Neural progenitor cell (in vitro differentiated cells): ENCODE measurements at places on chromosomes 7 and 10.

- H3K4me1 ChIP-seq: peaks cover 61% of the 10 kb centered on the region
- peak; percentile 75 for DNase-seq
- H3K27ac ChIP-seq: peak overlapping the region; percentile 77
- H3K36me3 ChIP-seq: no peaks in the 10 kb centered on the region
These were observed 1.2 kb downstream of the FLNC start for GRCh38 chr7:128831178-128831993.

GRCh38 chr7:128266883-128267594, 26.0 kb downstream of the LEP start:
- no peaks in the 10 kb centered on the region for H3K27me3 ChIP-seq
- no peaks in the 10 kb centered on the region for H3K36me3 ChIP-seq
- peak overlapping the region; percentile 25 for H3K4me3 ChIP-seq
- DNase-seq: peak; percentile 73
- peaks cover 21% of the 10 kb centered on the region for H3K4me1 ChIP-seq

- H3K4me3 ChIP-seq: no peak overlapping the region
- H3K27me3 ChIP-seq: no peaks in the 10 kb centered on the region
- no peak for DNase-seq
- no peaks in the 10 kb centered on the region for H3K4me1 ChIP-seq
- H3K27ac ChIP-seq: no peak overlapping the region
These were observed 43.5 kb downstream of the NHLRC2 start for GRCh38 chr10:113897693-113898618.

- no peaks in the 10 kb centered on the region for H3K27me3 ChIP-seq
- H3K4me1 ChIP-seq: no peaks in the 10 kb centered on the region
- DNase-seq: no peak
- H3K36me3 ChIP-seq: no peaks in the 10 kb centered on the region
- no peak overlapping the region for H3K27ac ChIP-seq
These were observed 50.7 kb upstream of the GHITM start for GRCh38 chr10:84088626-84089025.

GRCh38 chr10:8951440-8952089, 897.1 kb downstream of the GATA3 start:
- no peak overlapping the region for H3K27ac ChIP-seq
- no peak for DNase-seq
- H3K4me3 ChIP-seq: no peak overlapping the region
- H3K27me3 ChIP-seq: no peaks in the 10 kb centered on the region

- peak overlapping the region; percentile 44 for H3K4me3 ChIP-seq
- H3K27me3 ChIP-seq: no peaks in the 10 kb centered on the region
- H3K27ac ChIP-seq: peak overlapping the region; percentile 91
- peak; percentile 78 for DNase-seq
- H3K36me3 ChIP-seq: no peaks in the 10 kb centered on the region
- H3K4me1 ChIP-seq: peaks cover 45% of the 10 kb centered on the region
These were observed 312.0 kb upstream of the FZD1 start for GRCh38 chr7:90951986-90952954.

- DNase-seq: no peak
- H3K27me3 ChIP-seq: no peaks in the 10 kb centered on the region
- no peak overlapping the region for H3K27ac ChIP-seq
- no peaks in the 10 kb centered on the region for H3K36me3 ChIP-seq
- H3K4me3 ChIP-seq: no peak overlapping the region
These were observed 308.2 kb downstream of the AUTS2 start for GRCh38 chr7:69906283-69906995.

DNA sequence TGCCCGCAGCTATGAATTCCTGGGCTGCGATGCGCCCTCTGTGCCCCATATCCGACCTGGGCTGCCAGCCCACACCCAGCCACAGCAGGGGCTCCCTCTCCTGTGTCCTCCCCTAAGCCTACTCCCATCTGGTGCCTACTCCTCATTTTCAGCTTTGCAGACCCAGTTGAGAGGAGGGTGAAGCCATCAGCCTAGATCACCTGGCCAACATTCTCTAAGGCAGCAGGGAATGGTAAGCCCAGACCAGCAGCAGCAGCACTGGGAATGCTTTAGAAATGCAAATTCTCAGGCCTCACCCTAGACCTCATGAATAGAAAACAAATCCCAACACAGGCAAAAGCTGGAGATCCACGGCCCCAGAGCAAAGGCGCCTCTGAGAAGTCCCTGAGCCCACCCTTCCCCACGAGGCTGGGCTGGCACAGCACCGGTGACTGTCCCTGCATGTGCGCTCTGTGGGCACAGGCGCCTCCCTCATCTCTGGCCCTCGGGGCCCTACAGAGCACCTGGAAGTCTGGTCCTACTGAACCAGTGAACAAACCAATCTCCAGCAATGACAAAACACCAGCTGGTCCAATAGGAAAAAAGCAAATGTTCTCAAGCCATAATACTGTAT, 161.4 kb downstream of the GFRA1 start:
- no peak overlapping the region for H3K27ac ChIP-seq
- no peaks in the 10 kb centered on the region for H3K27me3 ChIP-seq
- no peak for DNase-seq
- H3K4me3 ChIP-seq: no peak overlapping the region

- H3K4me3 ChIP-seq: no peak overlapping the region
- DNase-seq: no peak
- H3K27me3 ChIP-seq: no peaks in the 10 kb centered on the region
- H3K4me1 ChIP-seq: no peaks in the 10 kb centered on the region
- H3K27ac ChIP-seq: no peak overlapping the region
These were observed 176.2 kb upstream of the SHH start for GRCh38 chr7:155988416-155988815.

DNA sequence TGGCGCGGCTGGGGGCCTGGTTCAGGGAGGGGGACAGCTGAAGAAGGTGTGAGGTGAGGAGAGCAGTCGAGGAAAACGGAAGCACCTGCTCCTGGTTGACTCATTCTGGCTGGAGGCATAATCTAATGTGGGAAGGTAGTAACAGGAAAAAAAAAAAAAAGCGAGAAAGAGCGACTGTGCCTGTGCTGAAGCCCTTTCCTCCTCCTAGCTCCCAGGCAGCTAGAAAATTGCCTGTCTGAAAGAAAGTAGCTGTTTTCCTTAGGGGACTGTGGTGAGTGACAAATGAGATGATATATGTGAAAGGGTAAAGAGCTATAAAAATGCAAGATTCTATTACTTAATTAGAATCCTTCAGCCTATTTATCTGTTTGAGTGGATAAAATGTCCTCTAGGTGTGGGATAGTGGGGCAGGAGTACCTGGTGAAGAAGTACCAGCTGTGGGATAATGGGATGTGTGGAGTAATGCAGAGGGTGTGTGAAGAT, 4.9 kb upstream of the MEST start:
- no peaks in the 10 kb centered on the region for H3K36me3 ChIP-seq
- no peak for DNase-seq
- H3K27ac ChIP-seq: no peak overlapping the region
- no peaks in the 10 kb centered on the region for H3K27me3 ChIP-seq

GRCh38 chr10:44281662-44282061, 103.2 kb downstream of the CXCL12 start:
- peaks cover 3% of the 10 kb centered on the region for H3K4me1 ChIP-seq
- H3K27me3 ChIP-seq: no peaks in the 10 kb centered on the region
- no peaks in the 10 kb centered on the region for H3K36me3 ChIP-seq
- no peak overlapping the region for H3K4me3 ChIP-seq
- no peak overlapping the region for H3K27ac ChIP-seq

GRCh38 chr7:140390466-140391190, 7.7 kb downstream of the SLC37A3 start:
- no peak overlapping the region for H3K4me3 ChIP-seq
- H3K27ac ChIP-seq: no peak overlapping the region
- no peaks in the 10 kb centered on the region for H3K4me1 ChIP-seq
- H3K36me3 ChIP-seq: no peaks in the 10 kb centered on the region
- DNase-seq: no peak

DNA sequence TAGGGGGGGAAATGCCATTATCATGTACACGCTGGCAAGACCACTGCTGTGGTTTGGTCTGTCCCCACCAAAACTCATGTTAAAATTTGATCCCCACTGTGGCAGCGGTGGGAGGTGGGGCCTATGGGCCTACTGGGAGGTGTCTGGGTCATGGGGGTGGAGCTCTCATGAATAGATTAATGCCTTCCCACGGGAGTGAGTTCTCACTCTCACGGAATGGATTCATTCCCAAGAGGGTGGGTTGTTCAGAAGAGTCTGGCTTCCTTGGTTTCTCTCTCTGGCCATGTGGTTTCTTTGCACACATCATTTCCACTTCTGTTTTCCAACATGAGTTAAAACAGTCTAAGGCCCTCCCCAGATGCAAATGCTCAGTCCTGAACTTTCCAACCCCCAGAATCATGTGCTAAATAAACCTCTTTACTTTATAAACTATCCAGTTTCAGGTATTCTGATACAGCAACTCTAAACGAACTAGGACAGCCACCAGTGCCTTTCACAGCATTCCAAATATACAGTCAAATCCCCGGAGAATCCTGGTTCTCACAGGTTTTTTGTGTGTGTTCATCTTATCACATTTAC, 44.3 kb downstream of the SMURF1 start:
- no peak for DNase-seq
- no peak overlapping the region for H3K4me3 ChIP-seq
- H3K4me1 ChIP-seq: no peaks in the 10 kb centered on the region
- H3K36me3 ChIP-seq: no peaks in the 10 kb centered on the region
- H3K27me3 ChIP-seq: no peaks in the 10 kb centered on the region
- H3K27ac ChIP-seq: no peak overlapping the region

- H3K4me3 ChIP-seq: no peak overlapping the region
- H3K36me3 ChIP-seq: no peaks in the 10 kb centered on the region
- H3K27ac ChIP-seq: no peak overlapping the region
- H3K4me1 ChIP-seq: no peaks in the 10 kb centered on the region
- no peak for DNase-seq
These were observed 48.0 kb upstream of the CAMK2B start for GRCh38 chr7:44373418-44373740.

DNA sequence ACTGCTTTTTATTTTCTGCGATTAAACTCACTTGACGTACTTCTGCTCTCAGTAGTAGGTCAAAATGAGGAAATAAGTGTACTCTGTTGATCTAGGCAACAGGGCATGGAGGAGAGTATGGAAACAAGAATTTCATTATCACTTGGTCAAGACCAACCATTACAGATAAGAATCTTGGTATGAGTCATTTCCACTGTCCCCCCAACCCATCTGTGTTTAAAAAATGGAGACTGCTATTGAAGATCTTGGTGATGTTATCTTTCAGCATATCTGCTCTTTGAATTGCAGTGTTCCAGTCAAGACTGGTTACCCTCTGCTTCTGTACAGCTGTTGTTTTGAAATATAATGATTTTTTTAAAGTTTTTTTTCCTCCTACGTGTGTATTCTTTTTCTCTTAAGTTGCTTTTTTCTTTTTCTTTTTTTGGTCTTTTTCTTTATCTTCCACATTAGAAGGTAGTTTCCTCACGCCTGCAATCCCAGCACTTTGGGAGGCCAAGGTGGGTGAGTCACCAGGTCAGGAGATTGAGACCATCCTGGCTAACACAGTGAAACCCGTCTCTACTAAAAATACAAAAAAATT, 11.7 kb downstream of the STAM start:
- H3K27me3 ChIP-seq: no peaks in the 10 kb centered on the region
- no peak for DNase-seq
- H3K4me1 ChIP-seq: peaks cover 4% of the 10 kb centered on the region
- H3K27ac ChIP-seq: no peak overlapping the region
- no peak overlapping the region for H3K4me3 ChIP-seq
- H3K36me3 ChIP-seq: peaks cover 16% of the 10 kb centered on the region

- H3K27ac ChIP-seq: no peak overlapping the region
- peaks cover 3% of the 10 kb centered on the region for H3K27me3 ChIP-seq
- peaks cover 66% of the 10 kb centered on the region for H3K4me1 ChIP-seq
These were observed 433.6 kb upstream of the GALNT17 start for GRCh38 chr7:70698219-70698832.

GRCh38 chr7:151431768-151432311, 8.1 kb downstream of the CRYGN start:
- H3K4me3 ChIP-seq: no peak overlapping the region
- H3K4me1 ChIP-seq: peaks cover 30% of the 10 kb centered on the region
- DNase-seq: no peak
- H3K36me3 ChIP-seq: no peaks in the 10 kb centered on the region
- H3K27ac ChIP-seq: no peak overlapping the region
- no peaks in the 10 kb centered on the region for H3K27me3 ChIP-seq

DNA sequence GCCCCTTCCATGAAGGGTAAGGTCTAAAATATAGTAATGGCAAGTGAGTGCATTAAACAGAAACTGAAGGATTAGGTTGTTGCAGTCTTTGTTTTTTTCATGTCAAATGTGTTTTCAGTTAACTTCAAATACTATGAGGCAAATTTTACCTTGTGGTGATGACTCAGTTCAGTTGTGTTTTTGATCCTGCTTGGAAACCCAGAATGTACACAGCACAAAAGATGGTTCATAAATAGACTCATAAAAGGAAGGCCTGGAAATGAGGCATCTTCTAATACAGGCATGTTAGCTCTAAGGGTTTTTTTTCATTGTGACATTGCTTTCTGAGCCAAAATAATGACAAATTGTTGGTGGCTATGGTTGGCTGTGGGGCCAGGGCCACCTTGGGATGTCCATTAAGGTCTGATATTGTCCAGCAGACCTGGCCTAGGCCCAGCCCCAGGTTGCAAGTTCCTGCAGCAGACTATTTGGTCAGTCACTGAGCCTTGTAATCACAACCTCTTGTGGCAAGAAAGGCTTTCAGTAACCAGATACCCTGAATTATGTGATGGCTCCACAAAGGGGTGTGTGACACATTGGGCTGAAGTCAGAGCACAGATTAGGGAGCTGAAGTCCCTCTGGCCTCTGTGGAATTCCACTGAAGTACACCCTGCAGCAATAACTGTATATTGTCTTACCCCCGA, 69.0 kb upstream of the SAMD8 start:
- no peak overlapping the region for H3K27ac ChIP-seq
- no peak for DNase-seq

DNA sequence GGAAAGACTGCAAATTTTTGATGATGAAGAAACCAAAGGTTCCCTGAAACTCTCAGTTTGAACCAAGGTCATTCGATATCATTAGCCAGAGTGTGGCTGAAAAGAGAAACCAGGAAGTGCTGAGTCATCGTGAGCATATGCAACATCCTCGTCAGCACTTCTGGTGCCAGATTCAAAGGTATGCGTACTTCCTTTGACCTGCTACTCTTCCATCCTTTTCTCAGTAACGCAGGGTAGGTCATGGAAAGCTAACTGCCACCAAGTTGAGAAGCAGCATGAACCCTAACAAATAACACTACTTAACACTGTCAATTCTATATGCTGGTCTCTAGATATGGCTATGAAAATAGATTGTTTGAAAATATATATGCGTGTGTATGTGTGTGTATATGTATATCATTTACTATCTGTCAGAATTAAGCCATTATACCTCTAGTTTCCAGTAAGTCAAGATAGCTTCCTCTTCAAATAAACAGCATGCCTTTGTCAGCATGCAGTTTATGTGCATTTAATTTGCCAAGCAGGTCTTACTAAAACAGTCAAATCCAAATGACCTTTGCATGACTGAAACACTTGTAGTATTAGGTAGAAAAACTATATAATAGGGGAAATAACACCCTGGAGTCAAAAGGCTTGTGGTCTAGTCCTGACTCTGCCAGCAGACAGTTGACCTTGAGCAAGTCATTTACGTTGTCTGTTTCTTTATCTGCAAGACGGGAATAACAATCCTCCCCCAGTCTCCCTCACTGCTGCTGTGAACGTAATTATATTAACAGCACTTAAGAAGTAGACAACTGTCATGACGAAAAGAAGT, 26.4 kb downstream of the CDK6 start:
- no peaks in the 10 kb centered on the region for H3K27me3 ChIP-seq
- no peaks in the 10 kb centered on the region for H3K36me3 ChIP-seq
- no peak overlapping the region for H3K4me3 ChIP-seq
- H3K27ac ChIP-seq: no peak overlapping the region
- DNase-seq: peak; percentile 21
- H3K4me1 ChIP-seq: no peaks in the 10 kb centered on the region

- H3K27me3 ChIP-seq: no peaks in the 10 kb centered on the region
- peaks cover 5% of the 10 kb centered on the region for H3K4me1 ChIP-seq
- no peaks in the 10 kb centered on the region for H3K36me3 ChIP-seq
- no peak for DNase-seq
These were observed 38.1 kb downstream of the PRPS1L1 start for GRCh38 chr7:17989546-17989945.
